ENCODE measurements at places on chromosomes 16 and 17.

- DNase-seq, result no peak
Observed at GRCh38 chr17:38454532-38454931, 26.3 kb downstream of the ARHGAP23 start.

DNA sequence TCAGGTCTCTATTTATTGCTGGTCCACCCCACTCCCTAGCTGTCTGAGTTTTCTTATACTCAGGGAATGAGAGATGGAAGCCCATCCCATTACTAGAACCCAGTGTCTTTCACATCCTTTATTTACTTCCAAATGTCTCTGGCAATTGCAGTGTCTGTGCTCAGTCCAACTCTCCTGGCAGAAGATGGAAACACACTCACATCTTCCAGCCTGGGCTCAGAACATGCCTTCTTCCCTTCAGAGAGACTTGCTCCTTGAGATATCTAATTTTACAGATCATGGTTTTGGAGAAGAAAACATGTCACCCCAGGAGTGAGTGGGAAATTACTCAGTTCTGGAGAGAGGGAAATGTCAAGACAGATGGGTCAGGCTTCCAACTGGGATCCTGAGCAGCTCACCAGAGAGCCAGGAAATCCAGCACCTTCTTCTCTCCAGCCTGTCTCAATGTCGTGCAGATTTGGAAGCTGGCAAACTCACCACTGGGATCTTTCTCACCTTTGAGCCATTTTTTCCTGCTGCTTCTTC lies 494.4 kb downstream of the HS3ST4 start:
- DNase-seq, result no peak

- DNase-seq, result no peak
Observed at GRCh38 chr17:33684735-33685134, 391.6 kb upstream of the ASIC2 start.

DNA sequence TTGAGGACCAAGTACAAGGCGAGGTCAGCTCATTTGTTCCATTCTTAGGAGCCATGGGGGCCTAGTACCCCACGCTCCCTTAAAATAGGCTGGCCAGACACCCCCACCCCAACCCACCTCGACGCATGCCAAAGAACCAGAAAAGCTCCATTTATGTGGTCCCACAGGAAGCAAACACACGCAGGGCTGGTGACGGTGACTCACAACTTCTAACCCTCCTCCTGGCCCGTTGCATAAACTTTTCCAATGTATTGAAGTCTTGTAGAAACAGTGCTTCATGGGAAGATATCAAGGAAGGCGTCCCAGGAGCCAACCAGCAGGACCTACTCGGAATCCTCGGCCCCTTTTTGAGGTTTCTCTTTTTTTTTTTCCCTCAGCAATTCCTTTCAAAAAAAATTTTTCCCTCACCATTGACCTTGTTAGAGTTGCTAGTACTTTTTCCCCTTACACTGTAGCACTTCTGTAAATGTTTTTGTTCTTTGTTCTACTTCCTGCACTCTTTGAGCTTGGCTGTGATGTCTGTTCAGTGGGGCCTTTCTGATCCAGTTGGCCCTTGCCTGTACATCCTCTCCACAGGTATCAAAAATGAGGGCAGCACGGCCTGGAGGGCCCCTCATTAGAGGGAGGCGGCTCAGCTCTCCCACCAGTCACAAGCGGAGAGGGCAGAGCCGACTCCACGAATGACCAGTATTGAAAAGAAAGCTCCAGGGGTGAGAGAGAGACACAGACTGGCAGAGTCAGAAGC lies 208.3 kb downstream of the RGS9 start:
- DNase-seq, result no peak

- DNase-seq, result no peak
Observed at GRCh38 chr17:14746822-14747602, 446.1 kb downstream of the HS3ST3B1 start.

- no peak for DNase-seq
Observed at GRCh38 chr16:5482256-5482655, 384.7 kb upstream of the EEF2KMT start.

DNA sequence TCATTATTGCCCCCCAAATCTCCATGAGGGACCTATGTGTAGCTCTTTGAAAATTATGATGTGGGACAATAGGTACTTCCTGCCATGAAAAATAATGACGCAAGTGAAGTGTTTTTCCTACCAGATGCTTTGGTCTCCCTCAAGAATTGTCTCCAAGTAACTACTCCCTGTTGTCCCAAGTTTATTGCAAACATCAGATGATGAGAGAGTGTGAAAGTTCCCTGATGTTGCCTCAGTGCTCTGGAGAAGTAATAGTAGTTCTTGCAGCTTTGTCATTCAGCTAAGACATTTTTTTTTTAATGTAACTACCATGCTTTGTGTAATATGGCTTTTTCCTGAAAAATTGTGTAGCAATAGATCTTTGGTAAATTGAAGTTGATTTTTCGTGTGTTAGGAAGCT lies 20.1 kb downstream of the LPCAT2 start:
- no peak for DNase-seq

- no peak for DNase-seq
Observed at GRCh38 chr17:16122697-16123434, 92.5 kb downstream of the NCOR1 start.

DNA sequence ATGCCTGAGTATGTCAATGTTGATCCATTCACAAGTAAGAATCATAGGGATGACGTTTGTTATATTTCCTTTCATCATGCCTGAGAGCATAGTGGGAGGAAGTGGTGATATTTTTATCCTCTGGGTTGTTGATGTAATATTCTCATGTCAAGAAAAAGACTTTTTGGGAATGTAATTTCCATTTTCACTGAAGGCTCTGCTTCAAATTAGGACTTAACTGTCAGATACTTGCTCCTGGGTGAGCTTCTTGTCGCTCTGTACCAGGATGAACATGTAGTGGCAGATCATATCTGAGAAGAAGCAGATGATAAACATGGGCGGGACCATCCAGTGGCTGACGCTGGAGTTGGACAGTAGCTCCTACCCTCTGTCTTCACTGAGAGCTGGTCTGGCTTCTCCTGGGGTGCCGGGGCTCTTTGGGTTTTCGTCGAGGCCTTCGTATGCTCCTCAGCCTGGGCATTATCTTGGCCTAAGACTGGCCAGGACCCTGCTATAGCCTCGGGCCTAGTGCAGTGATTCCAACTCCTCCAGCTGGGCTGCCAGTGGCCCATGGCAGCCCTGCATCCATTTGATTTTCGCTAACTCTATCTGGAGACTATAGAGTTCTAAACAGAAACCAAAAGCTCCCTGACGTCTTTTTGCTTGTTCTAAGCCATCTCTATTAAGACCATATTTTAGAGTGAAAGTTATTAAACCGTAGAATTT lies 19.7 kb downstream of the CYB5B start:
- DNase-seq, result no peak

GRCh38 chr16:50812876-50813466 lies 71.1 kb downstream of the CYLD start:
- no peak for DNase-seq

DNA sequence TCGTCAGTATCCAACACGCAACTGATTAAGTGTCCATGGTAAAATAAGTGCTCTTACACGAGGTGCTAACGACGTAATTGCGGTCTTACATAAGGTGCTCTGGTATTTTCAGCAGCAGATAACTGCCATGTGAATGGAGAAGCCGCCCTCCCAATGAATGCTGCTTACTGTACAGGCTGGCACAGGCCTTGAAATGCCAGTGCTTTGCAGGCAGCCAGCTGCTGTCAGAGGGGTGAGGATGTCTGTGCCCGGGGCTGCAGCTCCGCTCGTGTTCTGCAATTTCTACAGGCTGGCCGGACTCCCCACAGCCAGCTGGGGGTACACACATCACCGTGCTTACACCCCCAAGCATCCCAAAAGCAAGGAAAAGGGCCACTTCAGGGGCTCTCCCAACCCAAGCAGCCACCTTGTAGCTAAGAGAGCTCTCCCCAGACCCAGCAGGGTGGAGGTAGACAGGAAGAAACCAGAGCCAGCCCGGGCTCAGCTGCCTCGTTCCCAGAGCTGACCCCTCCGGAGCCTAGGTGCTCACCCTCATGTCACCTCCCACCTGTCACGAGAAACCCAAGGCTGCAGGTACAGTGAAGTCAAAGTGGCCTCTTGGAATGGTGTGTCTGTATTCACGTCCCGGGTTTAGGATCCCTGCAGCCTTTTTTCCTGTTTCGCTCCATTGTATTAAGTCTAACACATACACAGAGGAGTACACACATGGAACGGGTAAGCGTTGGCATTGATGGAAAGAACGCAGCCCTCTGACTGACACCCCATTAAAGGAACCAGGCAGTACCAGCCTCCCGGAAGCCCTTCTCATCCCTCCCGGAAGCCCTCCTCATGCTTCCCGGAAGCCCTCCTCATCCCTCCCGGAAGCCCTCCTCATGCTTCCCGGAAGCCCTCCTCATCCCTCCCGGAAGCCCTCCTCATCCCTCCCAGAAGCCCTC lies 27.2 kb upstream of the RPH3AL start:
- no peak for DNase-seq

DNA sequence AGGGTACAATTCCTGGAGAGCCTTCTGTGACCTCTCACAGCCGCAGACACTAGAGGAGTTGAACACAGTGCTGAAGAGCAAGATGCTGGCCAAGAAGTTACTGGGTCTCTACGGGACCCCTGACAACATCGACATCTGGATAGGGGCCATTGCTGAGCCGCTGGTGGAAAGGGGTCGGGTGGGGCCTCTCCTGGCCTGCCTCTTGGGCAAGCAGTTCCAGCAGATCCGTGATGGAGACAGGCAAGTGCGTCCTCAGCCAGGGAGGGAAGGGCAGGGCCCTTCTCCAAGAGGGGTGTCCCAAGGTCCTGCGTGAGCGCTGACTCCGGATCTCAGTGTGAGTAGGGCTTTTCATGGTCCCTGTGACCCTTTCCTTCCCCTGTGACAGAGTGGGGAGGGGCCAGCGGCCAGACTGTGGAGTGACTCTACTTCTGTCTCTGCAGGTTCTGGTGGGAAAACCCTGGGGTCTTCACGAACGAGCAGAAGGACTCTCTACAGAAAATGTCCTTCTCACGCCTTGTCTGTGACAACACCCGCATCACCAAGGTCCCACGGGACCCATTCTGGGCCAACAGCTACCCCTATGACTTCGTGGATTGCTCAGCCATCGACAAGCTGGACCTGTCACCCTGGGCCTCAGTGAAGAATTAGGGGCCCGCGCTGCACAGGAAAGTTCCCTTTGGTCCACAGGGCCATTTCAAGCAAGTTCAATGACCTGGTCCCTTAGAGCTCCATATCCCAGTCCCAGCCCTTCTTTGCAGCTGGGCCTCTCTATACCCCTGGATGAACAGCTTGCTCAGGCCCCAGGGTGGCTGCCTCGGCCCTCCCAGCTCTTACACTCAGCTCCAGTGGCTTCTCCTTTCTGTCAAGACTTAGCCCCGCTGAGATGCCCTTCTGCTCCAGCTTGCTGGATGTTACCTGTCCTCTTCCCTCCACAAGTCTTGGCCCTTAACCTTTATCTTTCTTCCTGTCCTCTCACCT lies 13.1 kb downstream of the MPO start:
- DNase-seq, result no peak

- no peak for DNase-seq
Observed at GRCh38 chr17:34858591-34859565, 102.4 kb downstream of the CCT6B start.

GRCh38 chr16:88327561-88328312 lies 55.0 kb upstream of the ZNF469 start:
- DNase-seq, result no peak

- no peak for DNase-seq
Observed at GRCh38 chr16:24414534-24414933, 124.8 kb upstream of the RBBP6 start.

DNA sequence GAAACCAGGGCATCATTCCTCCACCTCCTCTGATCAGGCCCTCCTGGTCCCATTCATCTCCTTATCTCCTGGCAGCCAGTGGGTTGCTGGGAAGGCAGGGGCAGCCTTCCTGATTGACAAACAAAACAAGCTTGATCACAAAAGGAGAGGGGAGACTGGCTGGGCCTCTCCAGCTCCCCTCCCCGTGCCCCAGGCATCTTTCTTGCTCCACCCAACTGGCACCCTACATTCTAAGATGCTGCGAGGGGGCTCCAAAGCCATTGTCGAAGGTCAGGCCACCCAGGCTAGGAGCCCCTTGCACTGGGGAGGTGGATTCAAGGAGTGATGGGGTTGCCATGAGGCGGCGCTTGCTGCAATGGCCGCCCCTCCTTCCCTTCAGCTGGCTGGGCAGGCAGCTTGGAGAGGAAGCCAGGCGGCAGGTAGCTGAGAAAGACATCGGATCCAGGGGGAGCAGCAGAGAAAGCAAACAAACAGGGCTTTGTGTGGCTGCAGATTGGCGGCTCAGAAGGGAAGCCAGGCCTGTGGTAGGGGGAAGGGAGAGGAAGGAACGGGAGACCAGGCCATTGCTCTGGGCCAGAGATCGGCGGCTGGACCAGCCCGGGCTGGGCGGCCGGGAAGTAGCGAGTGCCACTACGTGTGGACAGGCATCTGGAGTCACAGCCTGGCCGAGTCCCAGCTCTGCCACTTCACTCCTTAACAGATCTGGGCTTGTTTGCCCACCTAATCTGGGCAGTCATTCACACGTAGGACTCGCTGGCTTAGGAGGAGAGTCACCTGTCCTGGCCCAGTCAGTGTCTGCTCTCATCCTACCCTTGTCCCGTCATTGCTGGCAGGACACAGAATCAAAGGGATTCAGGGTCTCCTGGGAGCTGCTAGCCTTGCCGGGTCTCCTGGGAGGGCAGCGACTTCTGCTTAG lies 12.3 kb downstream of the RAI1 start:
- DNase-seq, result peak; percentile 44

DNA sequence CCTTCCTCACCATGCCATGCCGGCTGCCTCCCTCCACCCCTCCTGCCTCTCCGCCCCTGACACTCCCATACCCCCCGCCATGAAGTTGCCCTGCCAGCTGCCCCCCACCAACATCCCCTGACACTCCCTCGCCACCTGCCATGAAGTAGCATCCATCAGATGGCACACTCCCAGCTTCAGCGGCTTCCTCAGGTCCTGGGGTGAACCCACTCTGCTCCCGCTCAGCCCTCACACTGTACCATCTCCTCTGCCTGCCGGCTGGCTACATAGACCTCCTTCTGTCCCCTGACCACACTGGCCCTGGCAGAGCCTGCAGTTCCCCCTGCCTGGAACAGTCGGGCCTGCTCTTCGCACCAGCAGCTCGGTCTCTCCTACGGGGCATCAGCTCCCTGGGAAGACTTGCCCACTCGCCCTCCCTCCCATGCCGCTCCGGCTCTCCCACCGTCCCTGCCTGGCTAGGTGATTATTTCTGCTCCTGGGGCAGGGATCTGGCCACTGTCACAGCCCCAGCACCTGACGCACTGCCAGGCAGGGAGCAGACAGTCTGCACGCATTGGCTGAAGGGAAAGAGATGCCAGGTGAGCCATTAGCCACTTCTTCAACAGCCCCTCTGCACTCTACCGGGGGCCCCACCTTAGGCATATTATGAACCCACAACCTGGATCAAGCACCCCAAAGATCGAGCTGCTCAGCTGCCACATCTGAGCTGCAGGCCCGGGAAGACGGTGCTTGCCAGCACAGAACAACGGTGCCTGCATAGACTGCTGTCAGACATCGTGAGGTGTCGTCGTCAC lies 9.0 kb downstream of the CANT1 start:
- DNase-seq, result no peak

DNA sequence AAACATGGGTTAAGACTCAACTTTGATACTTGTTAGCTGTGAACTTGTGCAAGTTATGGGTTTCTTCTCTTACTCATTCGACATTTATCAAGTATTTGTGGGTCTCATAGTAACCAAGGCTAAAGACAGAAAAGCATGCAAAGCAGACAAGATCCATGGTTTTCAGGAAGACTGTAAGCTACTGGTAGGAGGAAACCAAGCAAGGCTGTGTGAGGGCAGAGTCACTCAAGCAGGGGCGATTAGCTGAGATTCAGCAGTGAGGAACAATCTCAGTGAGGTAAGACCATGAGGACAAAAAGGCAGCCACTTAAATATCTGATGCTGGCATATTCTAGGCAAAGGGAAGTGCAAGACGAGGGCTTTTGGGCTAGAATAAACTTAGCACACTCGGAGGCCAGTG lies 29.5 kb downstream of the MBTD1 start:
- DNase-seq, result no peak
